CD4-positive, alpha-beta T cell treated with Interleukin-4 for 1 hour (primary cell): ENCODE measurements at places on chromosomes 3 and 15.

GRCh38 chr15:95596496-95596895 lies 734.0 kb upstream of the NR2F2 start:
- no peak for DNase-seq

DNA sequence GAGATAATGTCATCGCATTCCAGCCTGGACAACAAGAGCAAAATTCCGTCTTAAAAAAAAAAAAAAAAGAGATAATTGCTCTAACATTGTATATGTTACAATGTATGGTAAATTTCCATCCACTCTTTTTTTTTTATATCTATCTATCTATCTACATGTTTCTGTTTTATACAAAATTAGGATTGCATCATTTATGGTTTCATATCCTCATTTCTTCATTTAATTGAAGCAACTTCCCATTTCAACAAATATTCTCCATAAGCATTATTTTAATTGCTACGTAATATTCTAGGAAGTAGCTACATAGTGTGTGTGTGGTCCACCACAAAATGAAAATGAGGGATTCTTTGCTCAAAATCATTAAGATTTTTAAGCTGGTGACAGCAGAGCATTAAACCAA lies 18.4 kb downstream of the RBP1 start:
- no peak for DNase-seq

DNA sequence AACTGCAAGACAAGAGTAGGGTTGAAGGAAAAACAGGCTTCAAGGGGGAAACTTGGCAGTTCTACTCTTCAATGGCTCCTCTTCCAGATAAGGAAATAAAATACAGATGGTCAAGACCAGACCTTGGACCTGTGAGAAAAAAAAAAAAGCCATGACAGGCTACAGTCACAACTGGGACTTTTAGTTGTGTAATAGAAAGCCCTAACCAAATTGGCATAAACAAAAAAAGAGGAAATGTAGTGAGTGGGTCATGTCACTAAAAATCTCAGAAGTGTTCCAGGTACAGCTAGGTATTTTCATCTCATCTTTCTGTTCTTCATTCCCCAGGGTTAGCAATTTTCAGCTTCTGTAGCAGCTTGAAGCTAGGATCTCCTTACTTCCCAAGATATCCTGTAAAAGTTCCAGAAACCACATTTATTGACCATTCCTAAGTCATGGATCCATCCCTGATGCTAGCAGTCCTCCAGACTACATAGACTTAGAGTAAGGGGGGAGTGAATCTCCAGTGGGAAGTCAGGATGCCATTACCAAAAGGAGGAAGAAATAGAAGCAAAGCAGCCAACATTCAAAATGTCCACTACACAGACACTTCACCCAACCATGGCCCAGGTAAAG lies 61.0 kb upstream of the CSTA start:
- no peak for DNase-seq

DNA sequence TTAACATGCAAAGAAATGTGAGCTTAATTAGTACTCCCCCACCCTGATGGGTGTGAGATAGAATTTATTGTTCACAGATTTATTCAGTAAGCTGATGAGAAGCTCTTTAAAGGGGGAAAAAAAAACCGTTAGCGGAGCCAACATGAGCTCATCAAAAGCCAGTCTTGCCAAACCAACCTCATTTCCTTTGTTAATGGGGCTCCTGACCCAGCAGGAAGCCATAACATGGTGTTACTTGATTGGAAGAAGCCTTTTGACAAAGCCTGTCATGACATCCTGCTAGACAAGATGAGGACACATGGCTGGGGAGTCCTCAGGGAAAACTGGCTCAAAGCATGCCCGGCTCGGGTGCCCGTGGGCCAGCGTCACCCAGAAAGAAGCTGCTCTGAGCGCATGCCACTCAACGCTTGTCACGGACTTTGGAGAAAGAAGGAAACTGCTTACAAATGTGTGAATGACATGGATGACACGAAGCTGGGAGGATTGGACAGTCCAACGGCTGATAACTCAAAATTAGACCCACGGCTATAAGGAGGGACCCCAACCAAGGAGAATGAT lies 64.6 kb downstream of the SLCO2A1 start:
- DNase-seq = no peak

DNA sequence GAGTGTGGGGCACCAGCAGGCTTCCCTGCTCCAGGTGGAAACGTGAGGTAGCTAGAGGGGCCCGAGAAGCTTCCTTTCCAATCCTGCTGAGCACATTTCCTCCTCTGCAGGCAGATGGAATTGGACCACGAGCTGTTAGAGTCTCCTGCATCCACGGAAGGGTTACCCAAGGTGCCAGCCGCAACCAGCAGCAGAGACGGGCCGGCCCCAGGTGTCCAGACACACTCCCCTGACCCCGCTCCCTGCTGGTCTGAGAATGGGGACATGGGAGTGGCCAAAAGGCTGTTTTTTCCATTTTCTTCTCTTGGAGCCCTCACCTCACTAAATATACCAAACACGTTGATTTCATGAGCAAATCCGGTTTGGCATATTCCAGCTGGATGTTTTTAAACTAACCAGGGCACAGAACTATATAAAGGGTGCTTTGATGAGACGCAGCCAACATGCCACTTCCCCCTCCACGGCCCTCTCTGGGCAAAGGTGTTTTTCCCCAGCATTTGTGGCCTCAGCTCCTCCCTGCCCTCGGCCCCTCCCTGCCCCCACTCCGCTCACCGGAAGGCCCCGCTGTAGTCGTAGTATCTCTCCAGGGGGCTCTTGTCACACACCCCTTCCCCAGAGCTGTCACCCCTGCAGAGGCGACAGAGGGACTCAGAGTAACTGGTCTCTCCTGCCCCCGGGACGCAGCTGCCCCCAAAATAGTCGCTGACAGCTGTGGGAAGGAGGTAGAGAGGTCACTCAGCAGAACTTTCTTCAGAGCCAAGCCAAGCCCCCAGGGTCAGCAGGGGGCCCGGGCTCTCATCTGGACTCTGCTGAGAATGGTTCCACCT lies 7.0 kb downstream of the MELTF start:
- no peak for DNase-seq

DNA sequence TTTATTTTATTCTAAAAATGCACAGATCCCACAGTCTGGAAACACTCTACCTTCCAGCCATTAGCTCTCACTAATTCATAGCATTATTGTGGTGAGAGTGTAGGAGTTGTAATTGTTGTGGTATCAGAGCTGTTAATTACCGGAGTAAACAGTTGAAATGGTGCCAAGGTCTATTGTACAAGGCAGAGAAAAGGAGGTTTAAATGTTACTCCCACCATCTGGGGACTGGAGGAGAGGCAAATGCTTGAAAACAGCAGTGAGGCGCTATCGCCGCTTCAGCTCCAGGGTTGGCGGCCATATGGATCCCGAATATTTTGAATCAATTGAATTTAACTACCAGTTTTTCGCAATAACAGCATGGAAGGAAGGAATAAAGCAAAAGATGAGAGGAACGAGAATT lies 113.1 kb upstream of the C15orf61 start:
- DNase-seq = no peak

GRCh38 chr3:4776399-4776979 lies 202.7 kb upstream of the BHLHE40 start:
- no peak for DNase-seq

GRCh38 chr3:76554707-76555106 lies 485.2 kb upstream of the ROBO2 start:
- no peak for DNase-seq

GRCh38 chr15:25715536-25716413 lies 147.4 kb downstream of the ATP10A start:
- DNase-seq = no peak

GRCh38 chr3:197793247-197793646 lies 2.2 kb downstream of the LRCH3 start:
- DNase-seq = no peak

DNA sequence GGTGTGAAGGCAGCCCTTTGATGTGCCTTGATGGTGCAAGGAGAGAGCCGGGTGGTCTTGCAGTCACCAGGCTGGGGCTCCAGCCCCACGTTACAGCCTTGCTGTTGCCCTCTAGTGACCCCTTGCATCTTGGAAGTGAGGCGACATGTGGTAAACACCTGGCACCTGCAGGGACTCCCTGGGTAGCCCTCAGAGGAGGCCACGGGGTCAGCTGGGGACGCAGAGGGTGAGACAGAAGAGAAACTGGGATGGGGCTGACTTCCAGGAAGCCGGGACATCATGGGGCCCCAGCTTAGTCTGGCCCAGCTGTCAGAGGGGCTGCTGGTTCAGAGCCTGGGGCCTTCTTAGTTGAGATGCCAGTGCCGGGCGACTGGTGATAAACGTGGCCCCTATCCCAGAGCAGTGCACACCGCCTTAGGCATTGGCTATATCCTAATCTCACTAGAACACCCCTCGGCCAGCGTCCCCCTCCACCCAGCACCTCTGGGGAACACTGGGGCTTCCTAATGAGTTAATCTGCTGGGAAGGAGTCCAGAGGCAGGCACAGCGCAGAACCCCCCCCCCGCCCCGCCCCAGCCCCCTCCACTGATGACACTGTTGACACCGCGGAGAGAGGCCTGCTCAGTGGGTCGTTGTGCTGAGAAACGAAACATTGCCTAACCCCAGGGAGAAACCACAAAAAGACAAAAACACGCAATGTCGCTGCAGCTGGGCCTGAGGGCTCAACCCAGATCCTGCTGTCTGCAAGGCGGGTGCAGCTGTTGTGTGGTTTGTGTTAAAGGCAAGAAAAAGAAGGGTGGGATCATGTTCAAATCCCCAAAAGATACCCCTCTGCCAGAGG lies 60.5 kb upstream of the KLF13 start:
- peak; percentile 83 for DNase-seq
